ENCODE measurements at places on chromosomes 2 and 18.

DNA sequence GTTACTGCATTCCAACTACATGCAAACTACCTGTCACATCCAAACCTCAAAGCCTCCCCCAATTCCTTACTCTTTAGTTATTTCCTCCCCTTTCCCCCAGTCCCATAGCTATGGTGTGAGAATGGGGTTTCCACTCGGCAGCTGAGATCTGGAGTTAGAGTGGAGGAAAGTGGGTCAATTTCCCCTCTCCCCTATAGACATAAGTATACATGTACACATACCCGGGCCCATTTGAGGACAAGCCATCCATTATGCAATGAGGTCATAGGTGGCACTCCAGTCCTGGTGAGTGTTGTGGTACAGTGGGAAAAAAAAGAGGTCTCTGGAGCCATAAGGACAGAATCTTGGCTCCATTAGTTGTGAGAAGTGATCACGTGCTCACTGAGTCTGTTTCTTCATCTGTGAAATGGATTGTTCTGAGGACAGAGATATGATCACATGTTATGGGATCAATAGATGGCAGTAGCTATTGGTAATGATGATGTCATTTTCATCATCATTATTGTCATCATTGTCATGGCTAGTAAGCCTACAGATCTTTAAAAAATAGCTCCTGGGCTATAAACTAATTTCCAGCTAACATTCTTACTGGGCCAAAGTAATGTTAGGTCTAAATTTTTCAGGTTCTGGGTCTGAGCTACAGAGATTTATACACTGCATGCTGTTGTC is 119.0 kb downstream of the BCL2L11 start:
- DNase-seq = no peak

DNA sequence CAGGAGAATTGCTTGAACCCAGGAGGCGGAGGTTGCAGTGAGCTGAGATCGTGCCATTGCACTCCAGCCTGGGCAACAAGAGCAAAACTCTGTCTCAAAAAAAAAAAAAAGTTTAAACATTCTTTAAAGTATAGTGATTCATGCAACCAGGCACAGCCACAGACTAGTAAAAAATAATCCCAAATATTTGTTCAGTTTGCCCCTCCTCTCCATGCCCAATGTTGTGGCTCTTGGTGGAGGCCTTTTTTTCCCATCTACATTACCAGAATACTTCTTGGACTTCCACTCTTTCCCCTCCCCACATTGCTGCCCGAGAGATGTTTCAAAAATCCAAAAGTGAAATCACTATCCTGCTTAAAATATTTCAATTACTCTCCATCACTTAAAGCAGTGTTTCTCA is 5.1 kb upstream of the MALT1 start:
- DNase-seq = no peak

- no peak for DNase-seq
These were observed 11.8 kb downstream of the UCN start for GRCh38 chr2:27296481-27296880.

- no peak for DNase-seq
These were observed 459.9 kb upstream of the CELF4 start for GRCh38 chr18:38025433-38026038.

DNA sequence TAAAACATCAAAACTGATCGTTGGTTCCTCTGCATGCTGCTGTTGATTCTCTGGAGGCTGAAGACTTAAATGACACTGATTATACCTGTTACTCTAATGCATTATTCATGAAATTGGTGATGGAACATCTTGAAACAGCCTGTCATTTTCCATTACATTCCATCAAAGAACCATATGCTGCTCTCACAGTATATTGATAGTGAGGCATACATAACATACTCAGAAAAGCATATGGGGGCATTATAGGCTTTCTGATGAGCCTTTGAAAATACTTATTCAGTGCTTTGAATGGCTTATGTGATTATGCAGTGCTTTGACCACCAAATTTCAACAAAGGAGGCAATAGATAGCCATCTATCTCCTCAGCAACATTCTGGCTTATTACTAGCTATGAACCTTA is 392.1 kb downstream of the CDH19 start:
- no peak for DNase-seq

- no peak for DNase-seq
These were observed 1.3 kb downstream of the TAF1B start for GRCh38 chr2:9844576-9844975.

GRCh38 chr18:6605115-6605869 is 124.2 kb upstream of the ARHGAP28 start:
- no peak for DNase-seq

GRCh38 chr2:132581991-132582738 is 87.8 kb downstream of the LYPD1 start:
- DNase-seq = no peak

DNA sequence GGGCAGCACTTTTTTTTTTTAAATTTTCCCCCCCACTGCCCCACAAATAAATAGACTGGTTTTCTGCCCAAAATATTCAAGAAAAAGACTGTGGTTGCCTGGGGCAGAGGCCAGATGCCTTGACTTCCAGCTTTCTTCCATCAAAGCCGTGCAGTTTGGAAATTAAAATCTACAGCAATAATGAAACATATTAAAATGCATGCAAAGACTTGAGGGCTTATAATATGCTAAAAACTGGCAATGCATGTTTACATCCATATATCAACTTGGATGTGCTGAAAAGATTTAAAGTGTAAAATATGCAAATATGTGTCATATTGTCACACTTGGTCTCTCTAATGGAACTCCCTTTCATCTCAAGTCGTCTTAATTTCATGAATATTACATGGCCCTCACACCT is 2036.2 kb upstream of the PIK3C3 start:
- DNase-seq = no peak

- no peak for DNase-seq
These were observed 169.9 kb upstream of the SLC39A10 start for GRCh38 chr2:195486987-195487644.

GRCh38 chr2:19297716-19298115 is 60.7 kb downstream of the OSR1 start:
- DNase-seq = no peak

- DNase-seq = no peak
These were observed 177.5 kb upstream of the GATA6 start for GRCh38 chr18:21991886-21992285.

- no peak for DNase-seq
These were observed 34.8 kb downstream of the SNTG2 start for GRCh38 chr2:985317-985898.

- DNase-seq = no peak
These were observed 54.2 kb downstream of the SEMA4F start for GRCh38 chr2:74708296-74708695.

Measured in T-helper 1 cell (primary cell).